ENCODE measurements at places on chromosomes 4 and X.

DNA sequence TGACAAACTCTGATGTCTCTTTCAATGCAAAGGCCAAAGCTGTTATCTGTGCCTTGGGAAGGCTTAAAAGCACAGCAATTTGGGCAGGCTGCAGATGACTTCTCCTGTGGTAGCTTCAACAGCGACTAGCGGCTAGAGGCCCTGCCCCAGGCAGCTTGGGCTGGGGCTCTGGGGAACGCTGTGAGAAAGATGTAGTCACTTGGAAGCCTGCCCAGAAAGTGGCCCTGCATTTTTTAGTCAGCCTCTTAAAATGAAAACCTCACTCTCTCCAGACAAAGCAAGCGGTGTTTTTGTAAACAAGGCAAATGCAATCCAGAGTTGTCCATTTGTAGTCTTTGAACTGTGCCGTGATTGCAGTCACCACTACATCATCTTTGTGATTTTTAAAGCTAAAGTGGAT, 27.5 kb downstream of the PCYT1B start:
- no peak for DNase-seq

DNA sequence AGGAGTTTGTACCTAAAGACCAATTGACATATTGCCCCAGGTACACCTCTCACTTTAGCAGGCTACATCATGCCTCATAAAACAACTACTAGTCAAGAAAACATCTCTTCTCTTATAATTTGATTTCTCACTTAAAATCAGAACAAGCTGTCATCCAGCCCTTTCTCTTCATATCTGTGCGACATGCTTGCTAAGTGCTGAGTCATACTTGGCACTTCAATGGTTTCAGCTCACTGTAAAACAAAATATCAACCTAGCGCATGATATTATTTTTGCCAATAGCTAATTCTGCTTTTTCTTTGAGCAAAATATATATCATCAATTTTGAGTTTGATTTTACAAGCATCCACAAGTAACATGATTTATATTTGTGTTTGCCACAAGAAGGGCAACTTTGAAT, 27.9 kb upstream of the FUNDC1 start:
- DNase-seq = no peak

GRCh38 chr4:7186516-7187167, 5.7 kb upstream of the SORCS2 start:
- DNase-seq = no peak

GRCh38 chr4:23333946-23334878, 555.6 kb downstream of the PPARGC1A start:
- DNase-seq = no peak

DNA sequence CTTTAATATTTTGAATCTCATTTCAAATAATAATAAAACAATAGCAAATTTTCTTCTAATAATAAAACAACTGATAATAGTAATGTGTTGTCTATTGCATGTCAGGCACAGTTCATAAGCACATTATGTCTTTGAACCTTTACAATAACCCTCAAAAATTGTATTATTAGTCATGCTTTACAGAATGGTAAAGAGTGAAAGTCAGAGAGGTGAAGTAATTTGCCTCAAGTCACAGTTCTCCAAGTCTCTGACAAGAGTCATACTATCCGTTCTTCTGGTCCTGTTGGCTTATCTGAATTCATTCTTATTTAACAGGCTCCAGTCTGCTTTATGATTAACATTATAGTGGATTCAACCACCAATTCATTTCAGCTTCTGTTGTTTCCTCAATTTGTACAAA, 313.0 kb downstream of the AFF2 start:
- DNase-seq = no peak

- peak; percentile 83 for DNase-seq
These were observed at the start of gene KDM5C for GRCh38 chrX:53224860-53225797. TSS of gene KDM5C (minus strand) at chrX:53225207. CDS start at chrX:53224889, 318 bp downstream.

- DNase-seq = no peak
These were observed 42.4 kb downstream of the CLCN4 start for GRCh38 chrX:10199212-10199611.

Measured in liver (tissue), 10 donors.